Caki2 (cell line): ENCODE measurements at places on chromosomes 12 and 14. TPM values are rescaled to one million over a fixed set of nuclear protein-coding genes. Genes with fewer than 3 reads are reported as not detected.
A peak's percentile ranks its signal among the peaks of the same experiment; 100 is the strongest.

DNA sequence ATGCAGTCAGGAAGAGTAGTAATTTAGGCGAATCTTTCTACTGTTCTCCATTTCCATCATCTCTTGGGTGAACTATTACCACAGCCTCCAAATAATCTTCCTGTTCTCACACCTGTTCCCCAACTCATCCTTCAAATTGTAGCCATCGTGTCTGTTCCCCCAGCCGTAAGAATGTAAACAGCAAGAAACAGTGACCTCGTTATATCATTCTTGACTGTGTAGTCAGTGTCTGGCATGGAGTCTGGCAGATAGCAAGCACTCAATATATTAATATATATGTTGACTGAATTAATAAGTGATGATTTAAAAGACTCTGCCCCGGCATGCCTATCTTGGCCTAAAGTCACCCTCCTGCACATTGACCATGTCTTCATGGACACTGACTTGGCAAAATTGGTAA, 20.3 kb downstream of the PDE6H start:
- DNase-seq, result no peak

DNA sequence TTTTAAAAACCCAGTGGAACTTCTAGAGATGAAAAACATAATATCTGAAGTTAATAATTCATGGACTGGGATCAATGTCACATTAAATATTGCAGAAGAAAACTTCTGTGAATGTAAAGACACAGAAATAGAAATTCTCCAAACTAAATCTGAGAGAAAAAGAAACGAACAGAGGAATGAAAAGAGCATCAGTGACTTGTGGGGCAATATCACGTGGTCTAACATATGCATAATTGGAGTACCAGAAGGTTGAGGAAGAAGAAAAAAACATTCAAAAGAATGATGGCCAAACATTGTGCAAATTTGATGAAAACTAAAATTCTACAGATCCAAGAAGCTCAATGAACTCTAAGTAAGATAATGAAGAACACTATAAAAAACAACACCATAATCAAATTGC, 130.8 kb downstream of the EFCAB11 start:
- DNase-seq, result no peak

- no peak for DNase-seq
Observed at GRCh38 chr14:89294060-89294459, 123.0 kb downstream of the FOXN3 start.

GRCh38 chr12:17414596-17414995, 675.4 kb downstream of the RERGL start:
- no peak for DNase-seq

- DNase-seq, result no peak
Observed at GRCh38 chr14:103133210-103134140, 10.2 kb downstream of the TNFAIP2 start.

- no peak for DNase-seq
Observed at GRCh38 chr14:106842687-106843086, 1316.3 kb downstream of the TMEM121 start.

GRCh38 chr12:12228402-12228801, 38.4 kb downstream of the LRP6 start:
- DNase-seq, result no peak

DNA sequence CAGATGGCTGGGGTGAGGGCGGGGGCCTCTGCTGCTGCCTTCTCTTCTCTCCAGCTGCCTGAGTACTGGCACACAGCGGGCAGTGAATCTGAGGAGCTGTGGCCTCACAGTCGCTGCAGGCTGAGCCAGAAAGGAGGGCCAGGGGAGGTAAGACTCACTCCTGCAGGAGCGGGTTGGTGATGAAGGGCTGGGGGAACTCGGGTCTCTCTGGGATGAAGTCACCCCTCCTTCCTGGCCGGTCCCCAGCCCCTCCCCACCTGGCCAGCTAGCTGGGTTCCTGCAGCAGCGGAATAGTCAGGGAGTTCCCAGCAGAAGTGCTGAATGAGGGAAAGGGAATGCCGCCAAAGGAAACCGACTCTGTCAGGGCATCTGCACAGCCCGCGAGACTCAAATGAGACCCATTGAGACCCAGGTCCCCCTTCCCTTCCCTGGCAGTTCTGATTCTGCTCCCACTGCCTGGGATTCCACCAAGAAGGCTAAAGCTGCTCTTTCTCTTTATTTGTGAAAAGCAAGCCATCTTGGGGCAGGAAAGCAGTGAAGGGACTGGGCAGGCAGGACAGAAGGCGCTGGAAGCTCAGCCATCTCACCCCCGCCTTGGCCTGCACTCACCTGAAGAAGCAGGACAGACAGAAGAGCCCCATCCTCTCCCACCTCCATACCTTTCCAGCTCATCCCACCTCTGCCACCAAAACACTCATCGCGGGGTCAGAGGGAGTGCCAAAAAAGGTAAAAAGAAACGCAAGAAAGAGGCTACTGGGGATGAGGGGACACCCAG, 5.3 kb downstream of the NGB start:
- DNase-seq, result no peak

- DNase-seq, result no peak
Observed at GRCh38 chr14:67045440-67045839, 143.8 kb upstream of the GARIN2 start.

GRCh38 chr12:49777800-49778748, 36.7 kb downstream of the TMBIM6 start:
- peak; percentile 36 for DNase-seq

GRCh38 chr12:7512553-7512952, 9.0 kb upstream of the CD163 start:
- DNase-seq, result peak; percentile 10

GRCh38 chr14:71713451-71713850, 218.8 kb upstream of the RGS6 start:
- DNase-seq, result no peak

- no peak for DNase-seq
Observed at GRCh38 chr12:120784804-120785203, 59.2 kb downstream of the ACADS start.

DNA sequence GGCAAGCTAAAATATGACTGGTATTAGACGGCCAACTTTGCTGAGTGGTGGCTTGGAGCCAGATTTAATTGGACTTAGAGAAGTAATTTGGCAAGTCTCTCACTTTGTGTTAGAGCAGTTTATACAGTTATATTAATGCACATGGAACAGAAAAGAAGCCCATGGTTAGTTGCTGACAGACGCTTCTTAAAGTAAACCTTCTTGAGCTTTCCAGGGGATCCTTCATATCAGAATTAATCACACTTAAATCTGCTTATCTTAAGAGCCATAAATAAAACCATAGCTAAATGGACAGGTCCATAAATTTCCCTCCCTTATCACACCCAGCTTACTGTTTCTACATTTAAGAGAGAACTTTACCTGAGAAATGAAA, 9.6 kb downstream of the GSG1 start:
- DNase-seq, result no peak

DNA sequence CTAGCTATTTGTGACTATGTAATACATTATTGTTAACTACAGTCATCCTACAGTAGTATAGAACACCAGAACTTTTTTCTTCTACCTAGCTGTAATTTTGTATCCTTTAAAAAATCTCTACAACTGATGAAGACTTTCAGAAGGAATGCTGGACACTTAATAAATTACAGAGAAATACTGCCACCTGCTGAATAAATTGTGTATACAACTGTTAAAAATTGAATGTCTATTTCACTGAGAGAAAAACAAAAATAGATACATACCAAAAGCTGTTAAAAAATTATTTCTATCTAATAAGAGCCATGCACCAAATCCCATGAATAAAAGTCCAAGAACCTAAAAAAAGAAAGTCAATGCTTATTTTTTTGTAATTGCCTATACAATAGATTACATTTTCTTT, 6.6 kb downstream of the TSPAN19 start:
- DNase-seq, result peak; percentile 53

DNA sequence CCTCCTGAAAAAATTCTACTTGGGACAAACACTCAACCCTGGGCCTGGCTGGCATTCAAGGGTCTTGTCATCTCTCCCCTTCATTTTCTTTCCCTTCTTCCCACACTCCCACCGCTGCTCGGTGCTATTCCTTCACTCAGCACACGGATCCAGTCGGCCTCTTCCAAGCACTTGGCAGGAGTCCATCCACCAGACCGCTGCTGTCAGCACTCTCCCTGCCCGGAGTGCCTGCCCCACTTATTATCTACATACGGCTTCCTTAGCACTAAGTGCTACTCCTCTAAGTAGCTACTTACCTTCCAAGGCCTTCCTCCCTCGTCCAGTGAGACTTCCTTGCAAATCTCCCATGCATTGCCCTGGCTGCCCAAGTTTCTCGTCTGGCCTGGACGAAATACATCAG, 29.8 kb downstream of the CALM1 start:
- no peak for DNase-seq

DNA sequence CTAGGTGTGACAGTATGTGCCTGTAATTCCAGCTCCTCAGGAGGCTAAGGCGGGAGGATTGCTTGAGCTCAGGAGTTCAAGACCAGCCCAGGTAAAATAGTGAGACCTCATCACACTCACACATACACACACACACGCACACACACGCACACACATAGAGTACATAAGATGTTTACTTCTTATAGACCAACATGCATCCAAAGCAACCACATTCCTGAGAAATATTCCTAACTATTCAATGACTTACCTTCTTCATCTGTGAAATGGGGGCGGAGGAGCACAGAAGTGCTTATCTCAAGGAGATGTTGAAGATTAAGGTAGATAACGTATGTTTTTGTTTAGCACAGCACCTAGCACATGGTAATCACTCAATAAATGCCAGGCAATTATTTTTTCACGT, 6.4 kb downstream of the NDUFA12 start:
- no peak for DNase-seq

GRCh38 chr12:45205165-45205825, 10.6 kb upstream of the ANO6 start:
- DNase-seq, result no peak

GRCh38 chr12:67944093-67944492, 45.2 kb upstream of the IFNG-AS1 start:
- no peak for DNase-seq

DNA sequence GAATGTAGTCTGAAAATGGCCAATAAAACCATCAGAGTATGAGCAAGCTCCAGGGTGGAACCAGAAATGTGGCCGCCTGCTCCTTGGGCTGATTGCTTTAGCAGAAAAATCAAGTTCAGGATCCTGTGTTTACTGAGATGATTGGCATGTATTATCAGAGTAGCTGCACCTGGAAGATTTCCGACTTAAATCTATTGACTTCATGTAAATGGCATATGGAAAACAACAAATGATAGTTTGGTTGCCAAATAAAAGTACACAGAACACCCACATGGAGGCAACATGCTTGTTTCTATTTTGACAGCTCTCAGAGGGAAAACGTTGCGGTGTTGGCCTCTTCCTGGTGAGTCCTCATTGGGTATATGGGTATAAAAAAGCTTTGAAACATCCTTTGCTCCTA, 31.3 kb downstream of the SOCS2 start:
- no peak for DNase-seq

- DNase-seq, result no peak
Observed at GRCh38 chr12:113639474-113639873, 167.8 kb upstream of the LHX5 start.

- DNase-seq, result no peak
Observed at GRCh38 chr12:106711316-106711715, 63.2 kb upstream of the RIC8B start.

DNA sequence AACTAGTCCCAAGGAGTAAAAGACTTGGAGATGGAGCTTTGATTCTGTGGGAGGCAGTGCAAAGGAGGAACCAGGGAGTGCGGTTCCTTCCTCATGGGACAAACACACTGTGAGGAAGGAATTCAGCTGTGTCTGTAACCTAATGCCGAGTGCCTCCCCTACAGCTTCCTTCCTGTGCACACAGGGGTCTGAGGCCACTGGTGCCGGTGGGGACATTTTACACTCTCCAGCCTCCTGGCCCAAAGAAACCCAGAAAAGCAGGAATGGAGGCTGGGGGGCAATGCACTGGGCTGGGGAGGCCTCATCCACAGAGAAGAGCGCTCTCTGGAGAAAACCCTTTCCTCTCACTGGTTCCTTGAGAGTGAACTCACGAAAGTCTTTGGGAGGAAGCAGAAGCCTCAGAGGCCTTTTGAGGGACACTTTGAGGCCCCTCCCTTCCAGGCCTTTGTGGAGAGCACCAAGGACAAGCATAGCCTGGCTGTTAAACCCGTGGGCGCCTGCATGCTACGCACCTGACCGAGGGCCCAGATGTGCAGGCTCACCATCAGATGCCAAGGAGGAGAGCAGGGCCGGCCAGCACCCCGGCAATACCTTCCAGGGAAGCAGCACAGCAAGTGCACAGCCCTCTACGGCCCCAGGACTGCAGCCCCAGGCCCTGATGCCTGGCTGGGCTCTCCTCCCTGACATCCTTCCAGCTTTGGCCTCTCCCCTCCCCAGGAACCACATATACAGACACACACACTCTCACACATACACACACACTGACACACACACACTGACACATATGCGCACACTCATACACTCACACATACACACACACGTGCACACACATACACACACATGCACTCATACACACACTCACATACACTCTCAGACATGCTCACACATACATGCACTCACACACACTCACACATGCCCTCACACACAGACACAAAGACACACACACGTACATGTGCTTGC, 52.0 kb downstream of the NFKBIA start:
- no peak for DNase-seq

GRCh38 chr14:89399157-89399556, 17.9 kb downstream of the FOXN3 start:
- DNase-seq, result no peak

- no peak for DNase-seq
Observed at GRCh38 chr12:118694128-118694775, 287.1 kb upstream of the SRRM4 start.

GRCh38 chr12:22993609-22994315, 368.8 kb downstream of the ETNK1 start:
- DNase-seq, result no peak

DNA sequence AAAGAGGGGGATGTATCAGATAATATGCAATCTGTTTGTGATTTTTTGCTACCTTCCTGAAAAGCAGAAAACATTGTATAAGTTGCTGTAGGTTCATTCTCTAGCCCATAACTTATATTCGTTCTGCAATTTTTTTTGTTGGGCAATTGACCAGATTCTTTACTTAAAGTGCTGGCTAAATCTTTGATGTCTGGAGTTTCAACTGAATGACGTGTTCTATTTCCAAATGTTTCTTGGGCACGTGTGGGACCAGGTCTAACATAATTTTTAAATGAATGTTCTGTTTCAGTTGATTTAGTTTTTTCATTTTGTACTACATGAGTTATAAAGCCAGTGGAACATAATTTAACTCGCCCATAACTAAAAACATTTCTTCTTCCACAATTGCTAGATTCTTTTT, 3.8 kb downstream of the MLH3 start:
- no peak for DNase-seq

GLS2 gene
- not detected in 2 replicates for total RNA-seq

SERPINA10 gene
- not detected in 2 replicates for total RNA-seq

CD69 gene
- total RNA-seq, result 0.71 and 4.1 TPM in 2 replicates

RPGRIP1 gene
- total RNA-seq, result not detected in 2 replicates

CCDC88C gene
- total RNA-seq, result 1.2 and 2.0 TPM in 2 replicates

ZC3H14 gene
- 34.1 and 36.5 TPM in 2 replicates for total RNA-seq

FAM161B gene
- total RNA-seq, result 1.8 and 2.8 TPM in 2 replicates

PTPN6 gene
- total RNA-seq, result 28.3 and 30.2 TPM in 2 replicates

FAM90A1 gene
- 1.5 TPM in 1 of 2 replicates, not detected in the other for total RNA-seq

BBOF1 gene
- 0.87 and 1.5 TPM in 2 replicates for total RNA-seq

NANOG gene
- not detected in 2 replicates for total RNA-seq

ESR2 gene
- 0.27 TPM in 1 of 2 replicates, not detected in the other for total RNA-seq

CISTR gene
- total RNA-seq, result not detected in 2 replicates

KCNA5 gene
- total RNA-seq, result not detected in 2 replicates

ADCK1 gene
- 1.2 and 1.8 TPM in 2 replicates for total RNA-seq

TAS2R10 gene
- not detected in 2 replicates for total RNA-seq

IL31 gene
- not detected in 2 replicates for total RNA-seq

KRT6C gene
- not detected in 2 replicates for total RNA-seq

BMAL2 gene
- total RNA-seq, result 19.6 and 23.5 TPM in 2 replicates

CMKLR1 gene
- total RNA-seq, result not detected in 2 replicates

HRK gene
- total RNA-seq, result 0.12 and 0.54 TPM in 2 replicates
